ENCODE measurements at places on chromosomes 7 and 10.

DNA sequence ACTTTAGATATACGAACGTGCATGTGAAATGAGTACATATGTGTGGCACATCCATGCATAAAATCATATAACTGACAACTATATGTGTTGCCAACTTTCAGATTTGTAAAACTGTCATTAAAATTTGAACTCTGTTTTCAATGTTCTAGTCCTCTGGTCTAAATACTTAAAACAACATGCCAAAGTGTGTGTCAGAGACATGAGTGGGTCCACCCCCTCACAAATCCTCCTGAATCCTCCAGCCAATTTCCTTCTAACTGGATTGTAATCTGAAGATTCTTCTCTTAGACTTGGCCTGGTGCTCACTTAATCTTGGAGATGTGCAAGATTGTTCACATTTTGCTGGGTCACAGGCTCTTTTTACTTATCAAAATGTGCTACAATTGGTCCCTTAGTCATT is 184.1 kb downstream of the RELN start:
- DNase-seq = no peak

GRCh38 chr10:63522277-63522687 is 1.1 kb downstream of the REEP3 start:
- DNase-seq = no peak

DNA sequence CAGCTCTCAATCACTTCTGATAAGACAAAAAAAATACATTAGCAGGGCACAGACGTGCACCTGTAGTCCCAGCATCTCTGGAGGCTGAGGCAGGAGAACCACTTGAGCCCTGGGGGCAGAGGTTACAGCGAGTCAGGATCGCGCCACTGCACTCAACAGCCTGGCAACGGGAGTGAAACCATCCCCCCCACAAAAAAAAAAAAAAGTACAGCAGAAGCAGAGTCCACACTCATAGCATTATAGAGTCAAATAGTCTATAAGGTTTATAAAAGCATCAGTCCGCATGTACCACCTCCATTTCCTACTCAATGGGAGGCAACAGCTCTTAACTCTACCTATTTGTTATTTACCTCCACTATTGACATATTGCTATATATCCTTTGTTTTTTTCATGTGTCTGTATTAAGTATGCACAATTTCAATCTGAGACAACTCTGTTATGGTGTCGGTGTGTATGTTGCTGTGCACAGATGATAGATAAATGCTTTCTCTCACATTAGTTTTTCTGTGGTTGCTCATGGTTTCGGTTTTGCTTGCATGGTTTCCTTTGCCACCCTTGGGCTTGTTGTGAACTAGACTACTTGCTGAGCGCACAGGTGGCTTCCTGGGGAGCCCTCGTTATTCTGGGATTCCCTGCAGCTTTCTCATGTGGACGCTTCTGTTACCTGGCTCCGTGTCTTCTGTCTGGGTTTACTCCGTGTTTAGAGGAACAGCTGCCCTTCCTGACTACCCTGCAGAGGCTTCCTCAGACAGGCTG is 40.4 kb downstream of the PROSER2 start:
- DNase-seq = no peak

- DNase-seq = no peak
Observed at GRCh38 chr10:91545384-91545783, 87.5 kb downstream of the PPP1R3C start.

GRCh38 chr10:87585565-87586514 is 73.8 kb upstream of the PAPSS2 start:
- no peak for DNase-seq

DNA sequence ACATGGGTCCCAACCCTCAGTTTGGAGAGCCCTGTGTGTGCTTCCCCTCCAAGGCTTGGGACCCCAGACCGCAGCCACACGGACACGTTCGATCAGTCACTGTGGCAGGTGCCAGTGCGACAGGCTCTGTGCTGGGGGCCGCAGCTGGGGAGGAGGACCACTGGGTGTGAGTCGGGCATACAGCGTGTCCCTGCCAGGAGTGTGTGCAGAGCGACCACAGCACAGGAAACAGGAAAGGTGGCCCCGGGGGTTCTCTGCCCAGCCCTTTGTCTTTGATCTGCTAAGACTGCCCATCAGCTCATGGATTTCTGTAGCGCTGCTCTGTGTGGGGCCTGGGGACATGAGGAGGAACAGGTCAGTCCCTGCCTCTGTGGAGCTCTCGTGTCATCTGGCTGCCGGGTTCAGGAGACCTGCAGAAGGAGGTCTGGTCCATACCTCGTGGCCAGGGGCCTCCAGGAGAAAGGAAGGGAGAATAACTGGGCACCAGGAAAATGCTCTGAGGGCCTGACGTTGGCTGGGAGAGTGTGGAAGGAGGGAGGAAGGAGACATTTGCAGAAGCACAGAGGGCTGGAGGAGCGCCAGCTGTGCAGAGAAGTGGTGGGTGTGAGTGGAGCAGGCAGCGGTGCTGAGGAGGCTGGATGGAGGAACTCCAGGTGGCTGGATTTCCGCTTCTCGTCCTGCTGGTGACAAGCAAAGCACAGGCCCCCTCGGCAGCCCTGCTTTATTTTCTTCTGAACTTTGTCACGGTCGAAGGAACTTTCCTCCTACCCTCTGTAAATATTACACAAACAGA is 4.1 kb downstream of the NUDT1 start:
- peak; percentile 31 for DNase-seq

GRCh38 chr7:107890962-107891635 is at the start of gene DLD:
Gene DLD (plus strand): TSS chr7:107891183. CDS start chr7:107891251, 68 bp downstream.
- DNase-seq = peak; percentile 96

GRCh38 chr7:107025449-107026103 is 18.9 kb upstream of the PRKAR2B start:
- no peak for DNase-seq

DNA sequence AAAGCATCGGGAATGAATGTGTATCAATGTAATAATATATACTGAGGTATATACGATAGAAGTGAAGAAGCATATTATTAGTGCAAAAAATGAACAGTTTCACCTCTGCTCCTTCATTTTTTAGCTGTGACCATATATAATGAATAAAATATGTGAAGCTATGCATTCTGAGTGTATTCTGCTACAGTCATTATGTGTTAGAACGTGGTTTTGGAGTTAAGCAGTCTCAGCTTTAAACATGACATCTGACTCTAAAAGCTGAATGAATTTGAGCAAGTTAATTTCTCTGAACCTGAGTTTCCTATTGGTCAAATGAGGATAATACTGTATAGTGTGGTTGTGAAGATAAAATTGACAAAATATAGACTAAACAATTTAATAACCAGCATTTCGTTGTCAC is 358.1 kb downstream of the SUGCT start:
- no peak for DNase-seq

DNA sequence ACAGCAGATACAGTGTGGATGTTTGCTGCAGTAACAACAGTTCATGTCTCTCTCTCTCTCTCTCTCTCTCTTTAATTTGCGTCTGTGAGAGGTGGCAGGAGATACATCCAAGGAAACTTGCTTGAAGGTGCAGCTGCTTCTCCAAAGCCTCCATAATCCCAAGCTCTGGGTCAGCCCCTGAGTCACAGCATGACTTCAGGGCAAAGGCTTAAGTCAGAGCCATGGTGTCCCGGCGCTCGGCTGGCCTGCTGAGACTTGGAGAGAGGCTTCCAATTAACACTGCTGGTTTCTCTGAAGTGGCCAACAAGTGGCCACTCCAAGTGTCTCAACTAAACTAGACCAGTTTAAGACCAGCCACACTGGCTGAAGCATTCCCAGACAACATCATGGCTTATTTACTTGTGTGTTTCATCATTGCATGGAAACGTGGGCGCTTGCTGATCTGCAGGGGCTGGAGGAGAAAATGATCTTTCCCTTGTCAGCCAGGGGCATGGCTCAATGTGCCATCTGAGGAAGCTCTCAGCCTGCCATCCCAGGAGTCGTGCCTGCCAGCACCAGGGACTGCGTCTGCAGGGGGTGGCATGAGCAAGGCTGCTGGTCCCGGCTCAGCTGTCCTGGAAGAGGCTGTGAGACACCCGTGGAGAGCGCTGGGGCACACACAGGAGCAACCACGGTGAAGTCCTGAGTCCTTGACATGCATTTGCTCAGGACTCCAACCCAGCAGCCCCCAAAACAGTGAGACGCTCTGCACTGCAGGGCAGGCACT is 254.2 kb downstream of the COBL start:
- no peak for DNase-seq

DNA sequence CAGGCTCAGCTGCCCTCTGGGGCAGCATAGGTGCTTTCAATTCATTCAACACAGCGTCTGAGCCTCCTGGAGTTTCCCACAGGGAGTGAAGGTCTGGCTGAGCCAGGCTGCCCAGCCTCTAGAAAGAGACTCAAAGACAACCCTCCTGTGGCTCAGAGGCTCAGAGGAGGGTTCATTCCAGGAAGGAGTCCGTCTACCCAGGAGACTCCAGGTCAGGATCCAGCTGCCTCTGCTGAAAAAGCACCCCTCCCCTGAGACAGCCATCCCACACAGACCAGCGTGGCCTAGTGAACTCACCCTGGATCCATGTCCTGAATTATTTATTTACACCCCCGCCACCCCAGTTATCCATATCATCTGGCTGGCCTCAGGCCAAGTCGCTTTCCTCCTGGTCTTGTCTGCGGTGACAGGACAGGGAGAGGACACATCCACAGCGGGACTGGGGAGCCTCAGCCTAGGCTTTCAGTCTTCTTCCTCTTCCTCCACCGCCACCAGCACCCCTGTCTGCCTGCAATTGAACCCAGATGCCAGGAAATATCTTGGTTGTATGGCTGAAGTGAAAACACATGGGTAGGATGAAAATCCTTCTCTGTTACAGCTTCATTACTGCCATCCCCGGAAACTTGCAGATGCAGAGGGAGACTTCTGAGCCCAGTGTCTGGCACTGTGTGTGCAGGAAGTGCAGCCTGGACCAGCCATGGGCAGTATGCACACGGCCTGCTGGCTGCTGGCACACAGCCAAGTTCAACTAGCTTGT is 44.0 kb upstream of the COL13A1 start:
- peak; percentile 59 for DNase-seq

- DNase-seq = peak; percentile 74
Observed at GRCh38 chr7:74417419-74417971, 36.2 kb upstream of the GTF2IRD1 start.

DNA sequence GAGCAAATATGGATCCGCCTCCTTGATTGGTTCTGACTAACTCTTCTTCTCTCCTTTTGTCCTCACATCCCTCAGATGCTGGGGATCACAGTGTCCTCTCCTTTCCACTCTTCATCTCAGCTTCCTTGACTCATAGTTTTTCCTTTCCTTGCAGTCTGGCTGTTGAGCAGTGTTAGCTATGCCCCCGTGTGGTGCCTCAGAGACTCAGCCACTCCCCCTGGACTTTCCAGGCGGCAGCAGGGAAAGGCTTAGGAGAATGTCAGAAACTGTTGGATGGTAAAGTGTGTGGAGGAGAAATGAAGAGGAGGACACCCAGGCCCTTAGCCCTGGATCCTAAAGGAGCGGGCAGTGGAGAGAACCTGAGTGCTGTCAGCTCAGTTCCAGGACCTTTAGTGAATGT is 267.5 kb downstream of the CELF2 start:
- no peak for DNase-seq

- no peak for DNase-seq
Observed at GRCh38 chr7:117118579-117119180, 165.4 kb downstream of the ST7 start.

DNA sequence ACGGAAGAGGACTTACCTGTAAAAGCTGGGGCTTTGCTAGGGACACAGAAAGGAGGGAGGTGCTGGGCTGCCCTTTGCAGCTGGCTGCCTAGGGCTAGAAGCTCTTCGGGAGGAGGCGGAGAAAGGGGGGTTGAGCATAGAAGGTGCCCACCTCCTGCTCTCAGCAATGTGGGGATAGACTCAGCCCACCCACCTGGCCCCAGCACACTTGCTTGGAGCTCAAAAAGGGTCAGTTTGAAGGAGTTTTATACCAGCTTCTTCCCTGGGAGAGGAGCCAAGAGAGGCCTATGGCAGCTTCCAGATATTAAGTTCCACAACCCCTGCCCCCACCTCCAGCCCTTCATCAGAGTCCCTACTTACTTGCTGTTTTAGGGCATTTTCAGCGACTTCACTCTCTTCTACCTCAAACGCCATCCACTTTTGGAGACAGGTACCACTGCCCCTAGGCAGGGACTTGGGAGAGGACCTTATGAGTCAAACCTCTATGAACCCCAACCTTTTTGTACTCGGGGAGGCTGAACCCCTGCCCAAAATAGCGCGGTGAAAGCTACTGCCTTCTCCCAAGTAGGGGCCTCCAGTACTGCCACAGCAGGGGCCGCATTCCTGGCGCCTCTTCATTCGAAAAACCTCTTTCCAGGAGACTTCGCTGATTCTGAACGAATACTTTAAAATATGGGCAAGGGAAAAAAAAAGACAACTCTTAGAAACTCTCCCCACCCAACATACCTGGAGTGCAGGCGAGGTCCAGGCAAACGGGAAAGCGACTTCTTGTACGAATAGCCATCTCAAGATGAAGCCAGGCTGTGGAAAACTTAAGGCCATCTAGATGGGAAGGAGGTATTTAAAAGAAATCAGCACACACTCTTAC is 1.2 kb upstream of the EVX1 start:
- peak; percentile 55 for DNase-seq

DNA sequence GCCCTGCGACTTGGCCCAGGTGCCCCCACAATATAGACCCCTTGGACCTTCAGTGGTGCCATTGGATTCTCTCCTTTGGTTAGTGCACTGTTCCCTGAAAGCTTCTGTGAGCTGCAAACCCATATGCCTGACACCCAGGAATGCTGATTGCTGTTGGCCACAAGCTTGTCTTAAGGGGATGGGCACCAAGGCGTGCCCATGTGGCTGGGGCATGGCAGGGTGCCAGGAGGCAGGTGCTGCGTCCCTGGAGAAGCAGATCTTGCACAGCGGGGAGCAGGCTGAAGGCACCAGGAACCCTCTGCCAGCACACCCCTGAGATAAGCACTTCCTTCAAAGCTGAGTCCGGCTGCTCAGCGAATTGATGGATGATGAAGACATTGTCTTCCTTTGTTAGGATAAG is 411.8 kb downstream of the SDK1 start:
- no peak for DNase-seq

DNA sequence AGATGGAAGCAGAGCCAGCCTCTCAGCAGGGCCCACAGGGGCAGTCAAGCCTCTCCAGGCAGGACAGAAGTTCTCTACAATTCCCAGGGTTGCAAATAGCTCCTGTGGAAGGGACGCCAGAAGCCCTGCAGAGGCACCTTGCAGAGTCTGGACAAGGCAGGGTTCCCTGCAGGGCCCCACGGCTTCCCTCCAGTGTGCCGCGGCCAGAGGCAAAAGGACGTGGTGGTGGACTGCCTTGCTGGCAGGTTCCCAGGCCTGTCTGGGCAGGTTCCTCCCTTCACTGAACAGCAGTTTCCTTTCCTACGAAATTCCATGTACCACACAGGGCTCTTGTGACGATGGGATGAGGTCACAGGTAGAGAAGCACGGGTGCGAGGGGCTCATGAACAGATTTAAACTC is 25.1 kb downstream of the UPP1 start:
- no peak for DNase-seq

All from right kidney (tissue), 9 donors.